ENCODE measurements at places on chromosomes 3 and 15.

DNA sequence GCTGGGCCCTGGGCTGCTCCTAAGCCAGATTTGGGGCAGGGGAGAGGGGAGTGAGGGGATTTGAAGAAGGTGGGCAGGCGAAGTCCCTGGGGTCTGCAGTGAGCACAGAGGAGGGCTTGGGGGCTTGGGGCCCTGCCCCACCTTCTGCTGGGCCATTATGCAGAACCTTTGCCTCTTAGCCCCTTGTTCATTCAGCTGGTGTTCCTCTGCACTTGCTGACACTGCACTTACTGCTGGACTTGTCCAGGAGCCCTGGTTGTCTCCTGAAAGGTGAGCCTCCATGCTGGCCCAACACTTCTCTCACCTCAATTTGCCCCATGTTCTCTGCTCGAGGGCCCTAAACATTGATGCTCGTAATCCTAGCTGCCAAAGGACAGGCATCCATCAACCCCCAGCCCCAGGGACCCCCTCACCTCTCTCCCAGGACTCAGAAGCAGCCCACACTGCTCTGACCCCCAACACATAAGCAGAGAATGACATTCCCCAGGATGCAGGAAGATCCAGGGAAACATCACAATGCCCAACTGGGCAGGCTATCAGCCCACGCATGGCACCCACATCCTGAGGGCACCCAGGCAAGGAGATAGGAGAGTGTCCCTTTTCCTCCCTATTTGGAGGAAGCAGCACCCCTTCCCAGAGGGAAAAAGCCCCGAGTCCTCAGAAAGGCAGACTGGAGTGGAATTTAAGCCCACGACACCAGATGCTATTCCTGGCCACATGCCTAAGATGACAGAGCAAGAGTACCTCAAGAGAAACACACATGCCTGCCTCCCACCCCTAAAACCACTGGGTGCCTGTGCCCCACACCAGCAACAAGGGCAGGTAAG lies 76.8 kb downstream of the ADCY5 start:
- no peak for DNase-seq

DNA sequence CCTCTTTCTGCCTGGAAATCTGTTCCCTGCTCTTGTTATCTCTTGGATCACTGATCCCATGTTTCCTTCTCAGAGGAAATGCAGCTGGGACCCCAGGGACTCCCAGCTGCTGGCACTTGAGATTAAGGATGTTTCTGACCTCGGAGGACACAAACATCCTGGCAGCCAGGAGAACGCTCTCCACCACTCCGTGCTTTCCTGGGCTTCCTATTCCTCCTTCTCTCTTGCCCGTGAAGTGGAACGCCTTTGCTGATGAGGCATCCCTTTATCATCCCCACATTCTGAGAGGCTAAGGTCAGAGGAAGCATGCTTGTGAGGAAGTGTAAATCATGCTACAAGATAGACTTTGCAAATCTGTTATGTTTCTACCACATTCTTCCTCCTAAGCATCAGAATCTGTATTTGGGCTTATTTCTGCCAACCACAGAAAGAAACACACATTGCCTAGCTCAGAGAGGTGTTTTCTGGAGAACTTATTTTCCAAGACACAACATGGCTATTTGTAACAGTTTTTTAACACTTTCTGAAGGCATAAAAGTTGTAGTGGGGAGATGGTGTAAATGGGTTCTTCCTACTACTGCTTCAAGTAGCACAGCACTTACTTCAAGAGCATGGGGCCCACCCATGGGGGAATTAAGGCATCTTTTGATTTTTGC lies 25.6 kb upstream of the LDHAL6B start:
- peak; percentile 72 for DNase-seq

DNA sequence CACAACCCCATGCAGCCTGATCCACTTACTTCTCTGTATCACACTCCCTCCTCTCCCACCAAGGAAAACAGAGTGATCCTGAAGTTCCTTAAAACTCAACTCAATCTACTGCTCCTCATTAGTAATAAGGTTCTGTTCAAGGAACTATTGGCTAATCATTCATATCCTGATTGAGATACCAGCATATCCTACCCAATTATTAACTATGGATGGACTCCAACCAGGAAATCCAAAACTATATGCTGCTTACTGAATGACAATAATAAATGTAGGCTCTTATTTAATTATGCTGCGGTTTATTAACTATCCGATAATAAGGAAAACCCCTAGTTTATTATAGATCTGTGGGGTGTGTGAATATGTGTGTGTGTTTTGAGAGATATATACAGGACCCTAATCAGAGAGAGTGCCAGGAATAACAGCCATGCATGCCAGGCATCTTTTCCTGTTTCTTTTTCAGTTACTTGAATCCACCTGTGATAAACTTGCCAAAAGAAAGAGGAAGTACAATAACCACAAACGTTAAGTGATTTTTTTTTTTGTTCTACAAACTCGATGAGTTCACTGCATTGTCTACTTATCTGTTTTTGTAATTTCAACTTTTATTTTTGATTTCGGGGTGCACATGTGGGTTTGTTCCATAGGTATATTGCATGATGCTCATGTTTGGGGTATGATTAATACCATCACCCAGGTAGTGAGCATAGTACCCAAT lies 1031.7 kb upstream of the CFAP20DC start:
- DNase-seq, result no peak

DNA sequence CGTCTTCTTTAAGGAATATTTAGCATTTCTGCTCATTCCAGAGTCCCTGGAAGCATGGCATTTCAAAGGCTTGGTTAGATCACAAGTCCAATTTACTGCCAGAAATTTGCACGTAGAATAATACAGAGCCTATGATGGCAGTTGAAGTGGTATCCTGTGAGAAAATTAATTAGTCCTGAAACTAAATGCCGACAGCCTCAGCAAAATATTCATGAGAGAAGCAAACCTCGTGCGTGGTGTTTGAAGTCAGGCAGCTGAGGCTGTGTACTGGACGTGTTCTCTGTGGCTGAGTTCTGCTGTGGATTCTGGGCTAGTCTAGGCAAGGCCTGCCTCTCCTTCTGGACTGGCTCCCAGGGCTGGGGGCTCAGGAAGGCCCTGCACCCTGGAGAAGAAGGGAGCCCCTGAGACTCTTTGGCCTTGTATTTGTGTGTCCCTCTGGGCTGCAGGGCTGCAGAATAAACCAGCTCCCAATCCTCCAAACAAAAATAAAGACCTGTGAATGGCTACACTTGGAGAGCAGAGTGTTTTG lies 106.6 kb downstream of the APBA2 start:
- DNase-seq, result no peak

DNA sequence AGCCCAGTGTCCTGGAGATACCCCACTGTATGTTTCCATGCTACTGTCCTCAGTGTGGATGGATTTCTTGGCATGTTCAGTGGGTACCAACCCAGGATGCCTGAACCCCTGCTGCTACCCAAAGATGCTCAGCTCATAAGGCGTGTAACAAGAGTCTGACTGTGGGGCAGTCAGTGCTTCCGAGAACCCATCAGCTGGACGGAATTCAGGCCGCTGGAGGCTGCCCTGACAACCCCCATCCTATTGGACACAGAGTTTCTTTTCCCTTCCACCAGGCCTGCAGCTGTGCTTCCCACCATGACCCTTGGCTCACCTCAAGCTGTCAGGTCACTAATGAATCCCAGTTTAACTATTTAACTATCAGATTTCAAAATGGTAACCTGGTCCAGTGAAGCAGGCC lies 224.1 kb upstream of the FEZF2 start:
- DNase-seq, result no peak

Measured in fibroblast of skin of right quadriceps (primary cell).